ENCODE measurements at places on chromosomes 6 and 20.

GRCh38 chr20:46027245-46027853, 1.7 kb upstream of the SLC12A5 start:
- peak; percentile 35 for DNase-seq

DNA sequence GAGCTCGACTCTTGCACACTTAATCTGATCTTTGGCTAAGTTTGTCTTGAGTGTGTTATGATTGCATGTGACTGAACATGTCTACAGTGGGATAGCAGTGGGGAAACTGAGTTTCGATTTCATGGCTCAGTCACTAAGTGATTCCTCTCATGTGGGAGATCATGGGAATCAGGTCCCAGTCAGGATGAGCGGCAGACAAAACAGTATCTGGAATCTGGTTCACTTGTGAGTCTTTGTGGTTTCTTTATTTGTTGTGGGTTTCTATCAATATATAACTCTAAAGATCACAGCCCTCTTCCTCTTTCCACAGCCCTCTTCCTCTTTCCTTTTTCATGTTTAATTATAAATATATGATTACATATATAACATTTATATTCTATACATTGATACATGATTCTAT, 4.0 kb downstream of the RPP21 start:
- no peak for DNase-seq

GRCh38 chr20:608970-609369, 1.1 kb downstream of the TCF15 start:
- DNase-seq: no peak

DNA sequence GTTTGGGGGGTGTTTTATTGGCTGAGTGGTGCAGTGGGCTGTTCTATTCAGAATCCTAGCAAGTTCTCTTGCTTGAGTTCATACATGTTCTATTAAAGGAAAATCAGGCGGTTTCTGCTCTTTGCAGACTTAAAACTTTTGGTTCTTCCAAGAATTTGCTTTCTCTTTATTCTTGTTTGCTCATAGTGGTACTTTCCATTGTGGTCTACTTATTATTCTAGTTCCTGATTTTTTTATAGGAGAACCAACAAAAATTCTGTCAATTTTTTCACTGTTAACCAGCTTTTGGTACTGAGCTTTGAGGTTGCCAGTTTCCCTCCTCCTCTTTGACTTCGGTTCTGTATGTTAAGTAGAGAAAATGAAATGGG, 6.7 kb downstream of the AFDN start:
- peak; percentile 48 for DNase-seq

DNA sequence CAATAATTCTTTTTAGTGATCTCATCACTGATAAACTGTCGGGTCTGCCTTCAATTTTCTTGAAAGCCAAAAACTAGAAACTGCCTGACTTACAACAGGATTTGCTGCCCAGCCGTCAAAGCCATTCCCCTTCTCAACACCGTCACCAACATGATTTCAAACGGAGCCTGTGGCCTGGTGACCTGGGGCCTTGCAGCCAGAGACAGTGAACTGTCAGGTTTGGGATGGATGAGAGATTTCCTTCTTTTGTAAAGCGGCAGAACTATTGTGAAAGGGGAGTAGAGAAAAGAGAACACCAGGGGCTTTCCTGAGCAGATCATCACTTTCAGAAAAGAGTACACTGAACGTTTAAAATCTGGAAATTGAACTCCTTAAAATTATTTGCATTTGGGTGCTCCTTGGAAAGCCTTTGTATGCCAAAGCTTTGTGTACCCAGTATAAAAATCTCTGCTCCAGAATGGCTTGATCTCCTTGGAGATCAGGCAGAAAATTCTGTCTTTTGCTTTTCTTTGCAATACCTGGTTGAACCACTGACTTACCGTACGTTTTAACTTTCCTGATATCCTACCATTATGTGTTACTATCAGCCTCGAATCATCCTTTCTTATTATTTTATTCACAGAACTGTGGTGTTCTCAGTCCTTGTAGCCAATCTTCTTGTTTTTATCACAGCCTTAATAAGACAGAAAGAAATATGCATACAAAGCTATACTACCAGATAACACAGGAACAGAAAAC, 125.2 kb downstream of the PACRG start:
- DNase-seq: no peak

GRCh38 chr20:4050203-4050980, 35.0 kb upstream of the RNF24 start:
- DNase-seq: no peak

Measured in activated CD4-positive, alpha-beta T cell treated with anti-CD3 and anti-CD28 coated beads, Interleukin-2, amount 50 U/mL, for 16 hours (primary cell).